Fibroblast of skin of scalp (primary cell): ENCODE measurements at places on chromosomes 13 and 19.
A peak's percentile ranks its signal among the peaks of the same experiment; 100 is the strongest.

DNA sequence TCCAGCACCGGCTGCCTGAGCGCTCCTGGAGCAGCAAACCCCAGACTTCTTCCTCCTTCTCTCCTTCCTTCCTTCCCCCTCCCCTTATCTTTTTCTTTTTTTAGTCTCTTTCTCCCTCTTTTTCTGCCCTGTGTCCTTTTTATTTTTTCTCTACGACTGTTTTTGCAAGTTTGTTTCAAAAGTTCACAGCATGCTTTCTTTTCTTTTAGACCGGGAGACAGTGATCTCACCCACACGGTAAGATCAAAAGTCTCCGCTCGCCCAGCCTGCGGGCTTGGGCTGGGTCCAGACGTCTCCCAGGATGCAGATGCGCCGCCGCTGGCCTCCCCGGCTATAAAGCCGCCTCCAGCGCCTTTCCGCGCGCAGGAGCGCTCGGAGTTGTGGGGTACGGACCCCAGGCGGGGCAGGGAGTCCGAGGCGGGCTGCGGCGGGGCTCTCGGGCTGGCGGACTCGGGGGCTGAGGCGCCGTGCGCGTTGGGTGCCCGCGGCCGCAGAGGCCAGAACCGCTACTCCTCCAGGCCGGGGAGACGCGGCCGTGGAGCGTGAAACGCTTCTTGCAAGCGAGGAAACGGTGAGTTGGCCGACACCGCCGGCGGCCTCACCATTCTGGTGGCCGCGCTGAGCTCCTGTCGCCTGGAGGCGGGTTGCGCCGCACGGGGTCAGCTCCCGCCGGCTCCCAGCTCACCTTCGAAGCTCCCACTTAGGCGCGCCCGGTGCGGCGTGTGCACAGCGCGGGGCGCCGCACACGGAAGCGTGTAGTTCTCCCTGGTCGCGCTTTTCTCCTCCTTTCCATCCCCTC is 2.0 kb upstream of the TSHZ3 start:
- peak; percentile 63 for DNase-seq

DNA sequence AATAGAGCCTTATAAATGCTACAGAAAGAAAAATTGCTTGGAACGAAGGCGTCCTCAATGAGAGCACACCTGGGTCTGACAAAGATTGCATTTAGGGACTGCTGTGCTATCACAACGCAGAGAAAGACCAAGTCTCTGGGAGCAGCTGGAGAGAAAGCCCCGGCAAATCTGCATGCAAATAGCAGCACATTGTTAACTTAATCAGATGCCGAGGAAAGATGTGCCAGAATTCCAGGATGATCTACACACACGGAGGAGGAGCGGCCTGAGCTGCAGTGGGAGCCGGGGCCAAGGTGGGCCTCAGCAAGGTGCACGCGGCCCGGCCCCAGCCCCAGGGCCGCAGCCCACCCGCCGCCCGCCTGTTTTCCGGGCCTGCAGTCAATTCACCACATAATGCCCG is 1.4 kb downstream of the ZNF536 start:
- DNase-seq: no peak

GRCh38 chr13:40410315-40410714 is 256.1 kb downstream of the FOXO1 start:
- no peak for DNase-seq

DNA sequence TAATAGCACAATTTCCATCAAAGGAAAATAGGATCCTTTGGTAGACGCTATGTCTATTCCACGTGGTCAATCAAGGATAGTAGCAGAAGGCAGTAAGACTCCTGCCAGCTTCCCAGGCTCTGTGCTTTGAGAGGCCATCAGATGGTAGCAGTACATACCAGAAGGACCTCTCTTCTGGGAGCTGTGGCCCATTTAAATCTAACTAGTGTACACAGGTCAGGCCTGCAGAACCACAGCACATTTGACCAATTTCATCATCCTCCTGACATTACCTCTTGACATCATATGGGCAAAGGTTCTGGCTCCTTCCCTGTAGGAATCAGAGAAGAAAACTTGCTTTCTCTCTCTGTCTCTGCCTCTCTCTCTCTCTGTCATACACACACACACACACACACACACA is 229.6 kb upstream of the HTR2A start:
- peak; percentile 29 for DNase-seq

- DNase-seq: peak; percentile 43
Observed at GRCh38 chr13:49693191-49693733, 2.0 kb upstream of the EBPL start.

- no peak for DNase-seq
Observed at GRCh38 chr19:21921691-21922180, 85.8 kb upstream of the ZNF43 start.

GRCh38 chr19:56778351-56778750 is 62.2 kb downstream of the PEG3 start:
- no peak for DNase-seq

DNA sequence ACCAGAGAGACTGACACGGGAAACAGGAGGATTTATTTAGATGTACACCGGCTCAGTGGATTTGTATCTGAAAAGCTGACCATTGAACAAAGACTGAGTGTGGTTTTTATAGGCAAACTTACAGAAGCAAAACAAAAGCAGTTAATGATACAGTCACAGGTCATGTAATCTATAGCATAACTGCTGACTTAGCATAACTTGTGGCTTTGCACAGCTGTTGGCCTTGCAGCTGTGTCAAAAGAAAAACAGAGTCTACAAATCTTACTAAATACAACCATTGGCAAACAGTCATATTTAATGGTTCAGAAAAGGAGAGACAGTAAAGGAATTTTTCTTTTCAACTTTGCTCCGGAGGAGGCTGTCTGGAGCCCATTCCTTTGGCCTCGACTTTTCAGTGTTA is 2.3 kb upstream of the ILF3 start:
- no peak for DNase-seq

- no peak for DNase-seq
Observed at GRCh38 chr19:58328999-58329398, 2.2 kb downstream of the ZSCAN22 start.

- DNase-seq: no peak
Observed at GRCh38 chr19:50517704-50518075, 4.0 kb upstream of the ASPDH start.

DNA sequence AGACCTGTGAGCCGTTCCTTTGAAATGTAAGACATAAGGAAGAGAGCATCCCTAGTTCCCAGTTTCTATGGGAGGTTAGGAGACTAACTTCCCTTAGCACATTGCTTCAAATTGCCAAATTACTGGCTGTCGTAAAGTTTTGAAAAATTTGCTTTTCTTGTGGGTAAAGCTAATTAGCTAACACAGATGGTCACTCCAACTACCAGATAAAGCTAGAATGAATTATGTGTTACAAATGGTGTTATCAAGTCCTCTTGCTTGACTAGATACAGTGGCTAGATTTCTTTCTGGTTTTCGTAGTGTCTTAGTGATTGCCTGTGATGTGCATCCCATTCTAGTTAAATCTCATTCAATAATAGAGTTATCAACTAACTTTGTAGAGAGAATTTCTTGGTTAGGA is 416.6 kb upstream of the ATXN8OS start:
- no peak for DNase-seq

DNA sequence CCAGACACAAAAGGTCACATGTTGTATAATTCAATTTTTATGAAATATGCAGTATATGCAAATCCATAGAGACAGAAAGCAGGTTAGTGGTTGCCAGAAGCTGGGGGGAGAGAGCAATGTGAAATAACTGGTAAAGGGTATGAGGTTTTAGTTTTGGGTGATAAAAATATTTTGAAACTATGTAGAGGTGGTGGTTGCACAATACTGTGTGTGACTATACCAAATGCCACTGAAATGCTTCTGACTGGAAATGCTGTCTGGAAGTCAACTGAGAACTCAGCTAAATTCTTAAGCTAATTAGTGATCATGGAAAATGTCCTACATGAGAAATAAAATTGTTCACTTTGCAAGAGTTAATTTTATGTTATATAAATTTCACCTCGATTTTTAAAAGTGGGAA is 65.3 kb upstream of the RXFP2 start:
- peak; percentile 49 for DNase-seq

- no peak for DNase-seq
Observed at GRCh38 chr19:19662344-19662743, 1.1 kb downstream of the ATP13A1 start.

DNA sequence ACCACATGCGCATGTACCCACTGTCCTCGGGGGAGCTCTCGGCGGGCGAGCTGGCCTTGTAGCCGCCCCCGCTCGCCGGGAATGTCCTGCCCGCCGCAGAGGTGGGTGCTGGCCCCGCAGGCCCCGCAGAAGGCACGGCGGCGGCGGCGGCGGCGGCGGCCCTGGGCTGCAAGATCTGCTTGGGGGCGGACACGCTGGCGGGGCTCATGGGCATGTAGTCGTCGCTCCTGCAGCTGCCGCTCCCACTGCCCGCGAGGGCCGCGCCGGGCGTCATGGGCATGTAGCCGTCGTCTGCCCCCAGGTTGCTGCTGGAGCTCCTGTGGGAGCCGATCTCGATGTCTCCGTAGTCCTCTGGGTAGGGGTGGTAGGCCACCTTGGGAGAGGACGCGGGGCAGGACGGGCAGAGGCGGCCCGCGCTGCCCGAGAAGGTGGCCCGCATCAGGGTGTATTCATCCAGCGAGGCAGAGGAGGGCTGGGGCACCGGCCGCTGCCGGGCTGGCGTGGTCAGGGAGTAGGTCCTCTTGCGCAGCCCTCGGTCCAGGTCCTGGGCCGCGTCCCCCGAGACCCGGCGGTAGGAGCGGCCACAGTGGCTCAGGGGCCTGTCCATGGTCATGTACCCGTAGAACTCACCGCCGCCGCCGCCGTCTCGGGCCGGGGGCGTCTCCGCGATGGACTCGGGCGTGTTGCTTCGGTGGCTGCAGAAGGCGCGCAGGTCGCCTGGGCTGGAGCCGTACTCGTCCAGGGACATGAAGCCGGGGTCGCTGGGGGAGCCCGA is 2.4 kb downstream of the IRS2 start:
- no peak for DNase-seq

GRCh38 chr13:73429701-73430100 is 370.9 kb downstream of the KLF5 start:
- peak; percentile 5 for DNase-seq

DNA sequence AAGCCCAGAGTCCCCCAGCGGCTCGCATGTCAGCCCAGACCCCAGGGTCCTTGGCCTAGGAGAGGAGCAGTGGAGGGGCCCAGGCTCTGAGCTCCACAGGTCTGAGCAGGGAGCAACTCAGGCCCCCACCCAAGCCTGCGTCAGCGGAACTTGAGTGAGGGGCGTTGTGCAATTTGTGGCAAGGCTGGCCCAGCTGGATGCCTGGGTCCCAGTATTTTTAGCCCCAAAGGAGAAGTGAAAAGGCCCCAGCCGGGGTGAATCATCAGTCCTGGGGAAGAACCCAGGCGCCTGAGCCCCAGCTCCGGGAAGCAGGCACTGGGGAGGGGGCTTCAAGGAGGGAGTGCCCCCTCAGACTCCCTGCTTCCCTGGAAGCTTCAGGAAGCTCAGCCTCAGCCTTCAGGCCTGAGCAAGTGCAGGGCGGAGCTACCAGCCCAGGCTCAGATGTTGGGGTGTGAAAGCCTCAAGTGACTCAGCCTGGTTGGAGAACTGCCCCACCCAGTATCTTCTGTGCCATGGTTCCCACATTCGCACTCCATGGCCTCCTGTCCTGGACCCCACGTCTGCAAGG is 7.2 kb downstream of the MED29 start:
- DNase-seq: peak; percentile 73

DNA sequence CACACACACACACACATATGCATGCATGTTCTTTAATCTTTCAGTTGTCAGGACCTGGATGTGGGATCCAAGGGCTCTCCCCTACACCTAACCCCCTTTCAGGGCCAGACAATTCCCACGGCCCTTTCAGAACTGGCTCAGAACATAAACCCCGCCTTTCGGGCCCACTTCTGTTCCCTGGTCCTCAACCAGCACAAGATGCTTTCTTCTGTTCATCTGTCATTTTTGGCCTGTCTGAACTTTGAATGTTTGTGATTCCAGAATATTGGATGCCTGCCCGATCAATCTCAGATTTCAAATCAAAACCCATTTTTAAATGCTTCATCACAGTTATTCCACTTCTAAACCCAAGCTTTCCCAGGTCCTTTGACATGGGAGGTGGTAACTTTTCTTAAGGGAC is 167.3 kb downstream of the USP12 start:
- peak; percentile 17 for DNase-seq

DNA sequence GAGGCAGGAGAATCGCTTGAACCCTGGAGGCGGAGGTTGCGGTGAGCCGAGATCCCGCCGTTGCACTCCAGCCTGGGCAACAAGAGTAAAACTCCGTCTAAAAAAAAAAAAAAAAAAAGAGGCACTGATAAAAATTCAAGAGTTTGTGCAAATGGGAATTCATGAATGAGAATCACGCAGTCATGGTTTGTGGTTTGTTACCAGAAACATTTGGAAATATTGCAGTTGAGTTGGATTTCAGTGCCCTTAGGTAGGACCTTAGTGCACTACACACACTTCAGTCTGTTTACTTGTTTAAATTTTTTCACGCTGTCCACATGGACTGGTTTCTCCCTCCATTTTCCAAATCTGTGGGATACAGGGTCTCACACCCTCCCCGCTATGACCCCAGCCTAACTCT is 28.4 kb downstream of the ZNF844 start:
- DNase-seq: peak; percentile 9

GRCh38 chr13:106541826-106542225 is 6.4 kb upstream of the EFNB2 start:
- no peak for DNase-seq

- no peak for DNase-seq
Observed at GRCh38 chr19:27777242-27777641, 1435.7 kb downstream of the UQCRFS1 start.

DNA sequence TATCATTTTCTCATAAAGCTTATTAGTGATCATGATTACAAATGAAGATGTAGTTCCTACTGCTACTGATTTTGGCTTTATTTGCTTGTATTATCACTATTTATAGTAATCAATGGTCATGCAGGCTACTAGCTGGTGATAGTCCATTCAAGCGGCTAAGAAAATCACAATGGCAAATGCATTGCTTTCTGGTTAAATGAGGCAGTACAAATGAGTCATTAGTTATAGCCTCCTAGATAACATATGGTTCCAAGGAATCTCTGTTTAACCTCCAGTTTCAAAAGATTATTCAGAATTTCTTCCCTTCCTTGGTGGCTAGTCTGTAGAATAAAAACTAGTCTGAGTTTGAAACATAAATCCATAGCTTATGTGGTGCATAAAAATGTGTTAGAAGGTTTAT is 141.3 kb upstream of the HTR2A start:
- no peak for DNase-seq

DNA sequence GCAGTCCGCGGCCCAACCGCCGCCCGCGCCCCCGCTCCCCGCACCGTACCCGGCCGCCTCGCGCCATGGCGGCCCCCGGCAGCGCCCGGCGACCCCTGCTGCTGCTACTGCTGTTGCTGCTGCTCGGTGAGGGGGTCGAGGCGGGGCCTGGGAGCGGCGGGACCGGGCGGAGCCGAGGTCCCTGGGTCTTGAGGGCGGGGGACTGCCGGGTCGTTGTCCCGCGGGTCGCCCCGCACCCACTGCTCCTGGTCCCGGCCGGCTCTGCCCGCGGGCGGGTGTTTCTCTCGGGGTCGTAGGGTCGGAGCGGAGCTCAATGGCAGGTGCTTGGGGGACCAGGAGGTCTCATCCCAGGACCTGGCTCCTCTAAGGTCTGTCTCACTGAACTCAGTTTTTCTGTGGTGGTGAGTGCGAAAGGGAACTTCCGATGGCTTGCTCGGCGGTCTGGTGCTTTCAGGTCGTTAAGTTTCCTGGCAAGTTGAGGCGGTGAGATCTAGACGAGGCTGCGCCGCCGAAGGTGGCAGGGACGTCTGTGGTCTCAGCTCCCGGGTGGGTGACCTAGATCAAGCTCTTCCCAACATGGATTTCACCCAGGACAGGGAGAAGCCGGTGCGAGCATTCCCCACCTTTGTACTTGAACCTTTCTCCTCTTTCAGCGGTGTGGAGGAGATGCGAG is 467 bp downstream of the LAMP1 start:
- no peak for DNase-seq

GRCh38 chr19:56806639-56807038 is 33.9 kb downstream of the PEG3 start:
- DNase-seq: no peak
